ENCODE measurements at places on chromosomes 5 and 9. TPM values are rescaled to one million over a fixed set of nuclear protein-coding genes. Genes with fewer than 3 reads are reported as not detected.

Gene FCHO2
- 18.7 TPM for total RNA-seq

Gene SLC22A4
- total RNA-seq = 0.59 TPM

Gene NIM1K
- total RNA-seq = 0.44 TPM

Gene LAMC3
- total RNA-seq = 7.7 TPM

Gene AJM1
- 7.1 TPM for total RNA-seq

Gene PCDHGA5
- 0.05 TPM for total RNA-seq

Gene C9orf153
- not detected for total RNA-seq

Gene CDKN2A
- total RNA-seq = 89.7 TPM

DNA sequence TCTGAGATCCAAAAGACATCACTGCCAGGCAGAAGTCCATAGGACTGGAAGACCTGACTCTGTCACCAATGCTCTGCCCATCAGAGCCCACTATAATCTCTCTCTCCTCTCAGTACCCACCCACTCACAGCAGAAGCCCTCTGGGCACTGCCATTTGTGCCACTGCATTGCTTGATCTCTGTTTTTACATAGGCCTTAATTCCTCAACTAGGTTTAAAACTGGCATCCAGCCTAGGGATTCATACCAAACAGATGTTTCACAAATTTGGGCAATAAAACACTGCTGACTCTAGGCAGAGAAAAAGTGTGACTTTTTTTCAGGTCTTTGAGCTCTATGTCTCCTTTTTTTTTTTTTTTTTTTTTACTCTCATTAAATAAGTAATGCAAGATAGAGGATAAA is 91.1 kb upstream of the RANBP3L start:
- H3K36me3 ChIP-seq = no peaks in the 10 kb centered on the region
- no peaks in the 10 kb centered on the region for H3K4me1 ChIP-seq
- DNase-seq = no peak
- H3K27me3 ChIP-seq = no peaks in the 10 kb centered on the region
- no peak overlapping the region for H3K27ac ChIP-seq
- no peak overlapping the region for H3K4me3 ChIP-seq

DNA sequence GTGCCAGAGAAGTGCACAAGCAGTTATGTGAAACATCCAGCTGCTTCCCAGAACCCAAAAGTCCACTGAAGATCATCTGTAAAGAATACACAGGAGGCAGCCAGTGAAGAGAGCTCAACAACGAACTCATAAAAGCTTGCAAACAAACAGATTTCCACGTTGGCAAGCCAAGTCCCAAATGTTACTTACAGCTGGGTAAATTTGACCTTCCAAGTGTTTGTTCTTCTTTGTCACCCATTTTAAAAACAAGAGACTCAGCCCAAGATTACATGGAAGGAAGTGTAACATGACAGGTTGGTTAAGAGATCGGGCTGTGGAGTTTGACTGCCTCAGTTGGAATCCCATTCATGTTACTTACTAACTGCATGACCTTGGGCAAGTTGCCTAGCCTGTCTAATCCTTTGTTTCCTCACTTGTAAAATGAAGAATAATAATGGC is 174.9 kb upstream of the PAPPA start:
- no peak for DNase-seq
- no peak overlapping the region for H3K27ac ChIP-seq
- H3K36me3 ChIP-seq = no peaks in the 10 kb centered on the region
- H3K27me3 ChIP-seq = no peaks in the 10 kb centered on the region

- no peak overlapping the region for H3K4me3 ChIP-seq
- peaks cover 45% of the 10 kb centered on the region for H3K27me3 ChIP-seq
- no peaks in the 10 kb centered on the region for H3K4me1 ChIP-seq
- H3K36me3 ChIP-seq = no peaks in the 10 kb centered on the region
- no peak for DNase-seq
- H3K27ac ChIP-seq = no peak overlapping the region
Observed at GRCh38 chr5:135996611-135997010, 32.2 kb upstream of the TGFBI start.

DNA sequence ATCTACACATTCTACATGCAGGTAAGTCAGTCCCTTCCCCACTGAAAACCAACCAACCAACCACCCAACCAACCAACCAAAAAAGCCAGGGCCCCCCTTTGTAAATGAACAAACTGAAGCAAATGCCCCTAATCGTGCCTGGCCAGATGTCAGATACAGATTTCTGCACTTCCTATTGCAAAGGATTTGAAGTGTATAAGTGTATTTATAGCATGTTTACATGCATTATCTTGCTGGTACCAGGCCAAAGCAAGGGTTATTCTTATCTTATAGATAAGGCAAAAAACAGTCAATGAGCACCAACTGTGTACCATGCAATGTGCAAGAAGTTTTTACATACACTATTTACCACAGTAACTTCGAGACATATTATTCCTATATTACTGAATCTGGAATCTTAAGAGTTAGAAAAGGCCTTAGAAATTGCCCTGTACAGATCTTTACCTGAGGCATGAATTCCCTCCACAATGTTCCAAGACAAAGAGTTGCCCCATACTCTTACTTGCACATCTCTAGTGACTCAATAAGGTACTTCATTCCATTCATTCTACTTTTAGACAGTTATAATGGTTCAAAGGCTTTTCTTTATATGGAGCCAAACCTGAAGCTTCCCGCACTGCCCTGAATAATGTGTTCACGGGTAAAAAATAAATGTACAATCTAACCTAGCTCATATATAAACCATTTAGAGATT is 51.7 kb upstream of the NR5A1 start:
- H3K4me3 ChIP-seq = no peak overlapping the region
- no peaks in the 10 kb centered on the region for H3K27me3 ChIP-seq
- no peak overlapping the region for H3K27ac ChIP-seq
- H3K4me1 ChIP-seq = peaks cover 10% of the 10 kb centered on the region
- DNase-seq = no peak

GRCh38 chr5:6766604-6767093 is 53.4 kb downstream of the TENT4A start:
- no peaks in the 10 kb centered on the region for H3K36me3 ChIP-seq
- peak; percentile 77 for DNase-seq
- peaks cover 23% of the 10 kb centered on the region for H3K4me1 ChIP-seq
- peak overlapping the region; percentile 50 for H3K27ac ChIP-seq
- H3K4me3 ChIP-seq = peak overlapping the region; percentile 48

GRCh38 chr9:101574731-101575333 is 19.9 kb downstream of the PPP3R2 start:
- no peak for DNase-seq
- no peaks in the 10 kb centered on the region for H3K27me3 ChIP-seq
- no peaks in the 10 kb centered on the region for H3K36me3 ChIP-seq
- no peaks in the 10 kb centered on the region for H3K4me1 ChIP-seq
- H3K4me3 ChIP-seq = no peak overlapping the region

- no peaks in the 10 kb centered on the region for H3K27me3 ChIP-seq
- peaks cover 17% of the 10 kb centered on the region for H3K4me1 ChIP-seq
- peak overlapping the region; percentile 50 for H3K4me3 ChIP-seq
- H3K27ac ChIP-seq = peak overlapping the region; percentile 60
Observed at GRCh38 chr5:400282-401145, 42.5 kb upstream of the EXOC3 start.

DNA sequence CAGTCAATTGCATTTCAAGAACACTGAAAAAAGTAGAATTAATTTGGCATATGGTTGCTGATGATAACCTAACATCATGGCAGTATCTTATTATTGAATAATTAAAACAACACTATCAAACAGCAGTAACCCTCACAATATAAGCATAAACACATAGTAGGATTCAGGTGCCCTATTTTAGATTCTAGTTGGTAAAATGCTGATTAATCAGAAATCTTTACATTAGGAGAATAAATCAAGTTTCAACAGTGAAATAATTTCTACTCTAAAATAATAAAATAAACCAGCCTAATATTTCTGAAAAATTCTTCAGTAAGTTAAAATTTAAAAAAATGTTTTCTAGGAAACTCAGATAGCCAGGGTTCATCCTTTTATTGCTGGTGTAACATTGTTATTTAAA is 76.4 kb upstream of the NUDT12 start:
- DNase-seq = no peak
- H3K4me3 ChIP-seq = no peak overlapping the region
- H3K36me3 ChIP-seq = no peaks in the 10 kb centered on the region
- no peak overlapping the region for H3K27ac ChIP-seq

GRCh38 chr9:95045751-95046150 is 271.8 kb downstream of the FANCC start:
- no peak overlapping the region for H3K4me3 ChIP-seq
- H3K27ac ChIP-seq = no peak overlapping the region
- no peaks in the 10 kb centered on the region for H3K27me3 ChIP-seq

- no peak overlapping the region for H3K4me3 ChIP-seq
- no peaks in the 10 kb centered on the region for H3K4me1 ChIP-seq
- DNase-seq = no peak
- H3K27ac ChIP-seq = no peak overlapping the region
Observed at GRCh38 chr5:59361454-59361853, 532.1 kb downstream of the PDE4D start.

GRCh38 chr5:41908374-41909079 is 4.4 kb downstream of the RIMOC1 start:
- H3K27me3 ChIP-seq = no peaks in the 10 kb centered on the region
- H3K36me3 ChIP-seq = peaks cover 28% of the 10 kb centered on the region
- H3K27ac ChIP-seq = no peak overlapping the region
- H3K4me1 ChIP-seq = peaks cover 5% of the 10 kb centered on the region
- no peak for DNase-seq

- H3K36me3 ChIP-seq = no peaks in the 10 kb centered on the region
- no peaks in the 10 kb centered on the region for H3K4me1 ChIP-seq
- peaks cover 10% of the 10 kb centered on the region for H3K27me3 ChIP-seq
- DNase-seq = no peak
Observed at GRCh38 chr9:224582-225520, 10.2 kb downstream of the DOCK8 start.

DNA sequence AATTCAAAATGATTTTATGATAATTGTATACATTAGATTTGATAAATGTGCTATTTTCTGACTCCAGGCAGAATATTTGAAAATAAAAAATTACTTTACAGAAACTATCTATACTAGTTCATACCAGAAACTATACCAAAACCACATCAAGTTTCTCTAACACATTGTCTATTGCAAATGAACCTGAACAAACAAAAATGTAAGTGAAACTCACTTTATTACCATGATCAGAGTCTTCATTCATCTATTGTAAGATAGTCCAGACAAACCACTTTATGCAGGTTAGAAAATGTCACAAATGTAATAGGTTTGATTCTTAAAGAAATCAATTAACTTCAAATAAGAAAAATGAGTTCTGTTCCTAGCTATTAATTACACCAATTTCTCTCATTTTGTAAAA is 99.4 kb downstream of the OXCT1 start:
- no peaks in the 10 kb centered on the region for H3K27me3 ChIP-seq
- H3K4me1 ChIP-seq = no peaks in the 10 kb centered on the region
- no peak for DNase-seq
- H3K27ac ChIP-seq = no peak overlapping the region

- no peaks in the 10 kb centered on the region for H3K4me1 ChIP-seq
- no peak for DNase-seq
- H3K27me3 ChIP-seq = no peaks in the 10 kb centered on the region
- no peaks in the 10 kb centered on the region for H3K36me3 ChIP-seq
Observed at GRCh38 chr9:96555567-96556386, 63.9 kb downstream of the CDC14B start.

DNA sequence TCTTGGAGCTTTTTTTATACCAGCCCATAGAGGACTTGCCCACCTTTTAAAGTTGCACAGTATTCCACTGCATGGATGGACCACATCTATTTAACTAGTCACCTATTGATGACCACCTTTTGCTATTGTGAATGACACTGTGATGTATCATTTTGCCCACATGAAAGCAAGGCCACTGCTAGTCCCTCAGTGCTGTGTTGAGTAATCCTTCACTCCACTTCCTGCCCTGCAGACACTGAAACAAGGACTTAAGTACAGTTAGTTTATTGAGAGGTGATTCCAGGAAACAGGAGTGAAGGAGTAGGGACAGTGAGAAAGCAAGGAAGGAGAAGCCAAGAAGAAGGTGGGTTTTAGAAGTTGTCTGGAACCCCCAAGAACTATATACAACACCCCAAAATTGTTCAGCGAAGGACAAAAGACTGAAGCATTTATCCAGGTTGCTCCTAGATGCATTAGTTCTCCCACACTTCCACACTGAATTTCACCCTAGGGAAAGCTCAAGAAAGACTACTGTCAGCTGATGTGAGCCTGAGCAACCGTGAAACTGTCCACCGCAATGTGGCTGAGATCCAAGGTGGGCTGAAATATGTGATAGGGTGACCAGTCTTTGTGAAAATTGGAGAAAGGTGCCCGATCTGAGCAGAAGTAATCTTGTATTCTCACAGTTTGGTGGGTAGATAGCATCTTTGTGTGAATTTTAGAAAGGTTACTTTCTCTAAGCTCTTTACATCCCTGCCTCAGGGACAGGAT is 45.2 kb upstream of the ANKRD31 start:
- H3K27me3 ChIP-seq = no peaks in the 10 kb centered on the region
- H3K27ac ChIP-seq = no peak overlapping the region
- H3K36me3 ChIP-seq = no peaks in the 10 kb centered on the region
- peak; percentile 81 for DNase-seq
- H3K4me3 ChIP-seq = no peak overlapping the region
- H3K4me1 ChIP-seq = peaks cover 29% of the 10 kb centered on the region

- DNase-seq = no peak
- H3K27me3 ChIP-seq = no peaks in the 10 kb centered on the region
- no peaks in the 10 kb centered on the region for H3K4me1 ChIP-seq
- no peaks in the 10 kb centered on the region for H3K36me3 ChIP-seq
- no peak overlapping the region for H3K4me3 ChIP-seq
Observed at GRCh38 chr9:106843371-106843770, 19.6 kb upstream of the ZNF462 start.

DNA sequence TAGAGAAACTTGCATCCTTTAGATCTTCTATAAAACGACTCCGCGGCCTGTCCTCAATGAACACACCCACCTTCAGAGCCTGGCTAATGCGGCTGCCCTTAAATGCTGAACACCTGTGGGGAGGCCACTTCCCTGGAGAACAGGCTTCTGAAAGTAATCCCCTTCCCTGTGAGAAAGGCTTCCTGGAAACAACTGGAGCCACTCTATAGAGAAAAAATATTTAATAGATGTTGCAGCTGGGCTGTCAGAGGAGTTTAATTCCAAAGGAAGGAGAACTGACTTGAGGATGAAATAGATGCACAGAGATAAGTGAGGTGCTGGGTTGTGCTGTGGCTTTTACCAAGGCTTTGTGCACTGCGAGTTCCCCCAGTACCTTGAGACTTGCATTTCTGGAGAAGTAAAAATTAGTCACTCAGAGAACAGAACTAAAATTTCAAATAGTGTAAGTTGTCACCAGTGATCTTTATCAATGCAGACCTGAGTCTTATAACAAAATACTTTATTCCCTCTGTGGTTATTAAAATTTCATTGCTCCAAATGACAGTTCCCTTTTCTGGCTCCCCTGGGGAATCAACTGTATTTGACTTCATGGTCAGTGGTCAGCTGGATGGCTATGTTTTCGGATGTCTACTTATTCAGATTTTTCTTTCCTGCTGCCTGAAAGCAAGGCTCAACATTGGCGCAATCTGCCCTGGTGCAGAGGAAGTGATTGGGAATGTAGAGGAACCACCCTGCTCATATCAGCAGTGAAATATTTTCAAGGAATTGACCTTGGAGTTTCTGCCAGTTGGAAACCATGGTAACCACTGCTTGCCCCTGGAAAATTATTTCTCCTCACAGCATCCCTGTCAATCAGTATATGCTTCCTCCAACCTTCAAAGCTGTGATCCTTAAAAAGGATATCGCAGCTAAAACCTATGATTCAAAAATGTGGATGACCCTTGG is 238.8 kb downstream of the SMARCA2 start:
- no peak overlapping the region for H3K4me3 ChIP-seq
- no peaks in the 10 kb centered on the region for H3K36me3 ChIP-seq
- H3K27ac ChIP-seq = no peak overlapping the region
- no peak for DNase-seq

- H3K4me3 ChIP-seq = no peak overlapping the region
- H3K27ac ChIP-seq = no peak overlapping the region
- no peaks in the 10 kb centered on the region for H3K4me1 ChIP-seq
Observed at GRCh38 chr5:105238561-105238960, 1676.0 kb upstream of the NUDT12 start.
